ENCODE measurements at places on chromosomes 6 and 20. TPM values are rescaled to one million over a fixed set of nuclear protein-coding genes. Genes with fewer than 3 reads are reported as not detected.

DNA sequence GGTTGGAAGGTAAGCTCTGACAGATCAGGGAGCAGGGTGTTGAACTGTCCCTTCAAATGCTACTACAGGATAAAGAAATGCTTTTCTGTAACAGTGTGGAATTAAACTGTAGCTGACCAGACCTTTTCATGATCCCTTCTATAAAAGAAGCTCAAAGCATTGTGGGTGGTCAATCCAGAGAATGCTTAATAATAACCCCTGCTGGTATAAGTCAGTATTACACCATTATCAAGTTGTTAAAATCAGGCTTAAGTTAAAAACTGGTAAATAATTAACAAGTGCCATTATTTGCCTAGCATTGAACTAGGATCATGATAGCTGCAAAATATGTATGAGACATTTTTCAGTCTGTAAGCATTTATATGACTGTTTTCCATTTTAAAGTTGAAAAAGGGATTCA is 468.9 kb downstream of the PKHD1 start:
- DNase-seq, result no peak

Gene MOG
- 12.6 TPM for total RNA-seq

Gene SAMD5
- total RNA-seq, result 0.51 TPM

DNA sequence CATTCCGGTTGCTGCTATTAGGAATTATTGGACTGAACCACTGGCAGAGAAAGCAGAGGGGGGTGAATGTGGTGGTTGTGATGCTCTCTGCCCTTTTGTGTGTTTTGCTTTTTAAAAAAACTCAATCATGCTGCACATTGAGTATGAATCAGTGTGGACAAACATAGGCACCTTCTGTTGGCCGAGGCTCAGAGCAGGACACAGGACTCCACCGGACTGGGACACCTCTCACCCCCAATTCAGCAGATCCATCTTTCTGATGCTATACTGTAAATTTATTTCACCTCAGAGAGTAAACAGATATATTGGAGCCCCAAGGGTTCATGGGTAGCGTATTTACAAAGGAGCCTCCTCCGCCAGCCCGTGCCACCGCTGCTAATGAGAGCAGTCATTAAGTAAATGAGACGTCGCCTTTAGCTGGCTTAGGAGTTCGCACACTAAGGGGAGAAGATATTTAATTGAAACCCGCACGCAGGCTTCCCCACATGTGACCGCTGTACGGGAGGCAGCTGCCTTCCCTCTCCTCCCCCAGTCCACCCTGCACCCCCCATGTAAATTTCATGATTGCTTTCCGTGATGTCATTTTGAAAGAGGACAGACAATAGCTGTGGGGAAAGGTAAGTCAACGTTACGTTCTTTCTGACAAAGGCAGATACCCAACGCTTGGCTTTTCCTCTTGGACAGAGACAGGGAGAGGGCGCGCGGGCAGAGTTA is at the start of gene MYT1:
TSS of gene MYT1 (plus strand) at position 330 of the 714 bp plus-strand sequence. CDS start 34,410 bp downstream, outside the sequence.
- peak; percentile 45 for DNase-seq

DNA sequence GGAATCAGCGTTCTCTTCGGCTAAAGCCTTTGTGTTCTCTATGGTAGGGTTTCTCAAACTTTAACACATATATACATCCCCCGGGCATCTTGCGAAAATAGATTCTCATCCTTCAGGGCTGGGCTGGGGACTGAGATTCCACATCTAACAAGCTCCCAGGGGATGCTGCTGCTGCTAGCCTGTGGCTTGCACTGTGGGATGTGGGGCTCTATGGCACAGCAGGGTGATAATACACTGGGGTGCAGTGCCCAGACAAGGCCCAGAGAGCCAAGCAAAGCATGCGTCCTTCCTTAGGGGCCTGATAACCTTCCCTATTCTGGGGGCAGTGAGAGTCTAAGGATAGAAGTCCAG is 102.0 kb downstream of the LAMP5 start:
- no peak for DNase-seq

DNA sequence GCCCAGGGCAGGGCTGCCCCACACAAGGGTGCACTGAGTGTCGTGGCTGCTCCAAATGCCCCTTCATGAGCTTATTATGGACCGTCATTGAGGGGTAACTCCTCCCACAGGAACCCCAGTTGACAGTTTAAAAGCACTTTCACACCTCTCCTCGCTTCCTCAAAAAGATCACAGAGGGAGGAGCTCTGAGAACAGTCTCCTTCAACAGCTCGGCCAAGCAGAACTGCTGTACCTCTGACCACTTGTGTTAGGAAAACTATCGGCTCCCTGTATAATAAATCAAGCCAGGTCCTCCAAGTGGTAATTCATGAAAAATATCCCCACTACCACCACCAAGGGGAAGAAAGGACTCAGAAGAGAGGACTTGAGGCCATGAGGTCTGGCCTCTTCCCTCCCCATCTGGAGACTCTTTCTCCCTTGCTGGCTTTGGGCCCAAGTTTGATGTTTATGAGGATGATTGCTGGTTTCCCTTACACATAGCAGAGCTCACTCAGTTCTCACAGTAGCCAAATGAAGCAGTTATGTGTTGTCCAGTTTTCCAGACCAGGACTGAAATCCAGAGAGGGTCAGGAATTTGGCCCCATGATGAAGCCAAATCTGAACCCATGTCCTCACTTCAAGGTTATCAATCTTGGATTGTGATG is 8.7 kb downstream of the SNX21 start:
- no peak for DNase-seq

Gene TCP11
- total RNA-seq, result not detected

Data from Right ventricle myocardium inferior (tissue), 1 donor.